ENCODE measurements at places on chromosomes 4 and X. TPM values are rescaled to one million over a fixed set of nuclear protein-coding genes. Genes with fewer than 3 reads are reported as not detected.
A peak's percentile ranks its signal among the peaks of the same experiment; 100 is the strongest.

DNA sequence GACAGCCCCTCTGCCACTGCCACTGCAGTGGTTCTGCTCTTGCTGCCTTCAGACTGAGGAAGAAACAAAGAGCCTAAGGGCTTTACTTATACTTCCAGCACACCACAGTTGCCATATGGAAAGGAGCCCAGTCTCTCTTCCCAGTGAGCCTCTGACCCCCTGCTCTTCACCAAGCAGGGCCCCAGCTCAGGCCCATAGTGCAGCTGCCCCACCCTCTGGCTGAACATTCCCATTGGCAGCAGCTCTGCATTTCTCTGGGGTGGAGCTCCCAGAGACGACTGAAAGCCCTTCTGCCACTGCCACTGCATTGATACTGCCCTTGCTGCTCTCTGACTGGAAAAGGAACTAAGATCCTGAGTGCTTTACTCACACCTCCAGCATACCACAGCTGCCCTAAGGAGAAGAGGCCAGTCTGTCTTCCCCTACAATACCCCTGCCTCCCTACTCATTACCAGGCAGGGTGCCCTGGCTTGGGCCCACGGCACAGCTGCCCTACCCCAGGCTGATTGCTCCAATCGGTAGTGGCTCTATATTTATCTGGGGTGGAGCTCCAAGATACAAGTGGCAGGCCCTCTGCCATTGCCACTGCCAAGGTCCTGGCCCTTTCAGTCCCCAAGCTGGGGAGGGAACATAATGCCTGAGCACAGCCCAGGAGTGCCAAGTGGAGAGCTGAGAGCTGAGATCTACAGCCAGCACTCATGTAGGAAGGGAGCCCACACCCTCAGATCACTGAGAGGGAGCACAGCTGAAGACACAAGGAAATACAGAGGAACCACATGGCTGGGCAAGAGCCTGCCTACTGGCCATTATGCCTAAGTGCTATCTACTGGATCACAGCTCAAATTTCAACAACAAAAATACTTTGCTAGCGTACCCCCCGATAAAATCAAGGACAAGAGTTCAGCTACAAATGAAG, 36.0 kb downstream of the AWAT2 start:
- DNase-seq, result no peak

GRCh38 chr4:2082627-2083026, 23.5 kb downstream of the NAT8L start:
- DNase-seq, result no peak

GRCh38 chr4:155878611-155879010, 12.5 kb upstream of the ASIC5 start:
- no peak for DNase-seq

GRCh38 chrX:83469551-83469950, 38.5 kb upstream of the POU3F4 start:
- peak; percentile 1 for DNase-seq

DNA sequence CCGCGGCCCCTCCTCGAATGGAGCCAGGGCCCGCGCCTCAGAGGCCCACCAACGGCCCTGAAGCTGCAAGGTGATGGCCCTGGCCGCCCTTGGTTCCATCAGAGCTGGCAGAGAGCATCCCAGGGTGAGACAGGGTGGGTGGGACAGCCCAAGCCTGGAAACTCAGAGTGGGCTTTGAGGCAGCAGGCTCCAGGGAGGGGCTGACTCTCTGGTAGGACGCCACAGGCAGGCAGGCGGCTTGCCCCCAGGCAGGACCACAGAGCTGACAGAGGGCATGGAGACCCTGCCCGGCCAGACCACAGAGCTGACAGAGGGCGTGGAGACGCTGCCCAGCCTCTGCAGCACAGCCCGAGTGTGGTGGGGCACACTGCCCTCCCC, 4.8 kb downstream of the MYL5 start:
- DNase-seq, result no peak

Gene RENBP
- not detected for total RNA-seq

Gene GRID2
- total RNA-seq, result not detected

DNA sequence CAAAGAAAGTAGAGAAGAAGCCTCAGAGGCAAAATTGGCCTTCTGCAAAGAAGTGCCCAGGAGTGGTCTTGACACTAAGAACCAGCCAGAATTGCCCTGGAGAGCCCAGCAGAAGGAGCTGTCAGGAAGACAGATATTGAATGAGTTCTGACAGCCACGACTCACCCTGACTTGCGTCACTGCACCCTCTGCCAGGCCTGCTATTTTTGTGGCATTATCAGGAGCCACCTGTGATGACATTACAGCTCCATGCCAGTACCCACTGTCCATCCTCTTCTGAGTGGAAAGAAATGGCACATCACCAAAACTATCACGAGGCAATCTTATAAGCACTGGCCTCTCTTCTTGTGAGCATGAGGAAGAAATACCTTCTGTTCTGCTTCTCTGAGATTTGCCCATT, 67.7 kb downstream of the SMIM20 start:
- DNase-seq, result no peak
